ENCODE measurements at places on chromosomes 5 and 9.

GRCh38 chr5:150989695-150990094 lies 30.7 kb upstream of the GPX3 start:
- DNase-seq, result no peak

- DNase-seq, result no peak
These were observed 65.2 kb downstream of the CRB2 start for GRCh38 chr9:123421186-123421585.

- DNase-seq, result no peak
These were observed 26.0 kb upstream of the PCAT7 start for GRCh38 chr9:94528886-94529285.

GRCh38 chr9:126857261-126857960 lies 3.0 kb upstream of the ZBTB34 start:
- no peak for DNase-seq

GRCh38 chr9:129262261-129262660 lies 84.2 kb upstream of the IER5L start:
- no peak for DNase-seq

DNA sequence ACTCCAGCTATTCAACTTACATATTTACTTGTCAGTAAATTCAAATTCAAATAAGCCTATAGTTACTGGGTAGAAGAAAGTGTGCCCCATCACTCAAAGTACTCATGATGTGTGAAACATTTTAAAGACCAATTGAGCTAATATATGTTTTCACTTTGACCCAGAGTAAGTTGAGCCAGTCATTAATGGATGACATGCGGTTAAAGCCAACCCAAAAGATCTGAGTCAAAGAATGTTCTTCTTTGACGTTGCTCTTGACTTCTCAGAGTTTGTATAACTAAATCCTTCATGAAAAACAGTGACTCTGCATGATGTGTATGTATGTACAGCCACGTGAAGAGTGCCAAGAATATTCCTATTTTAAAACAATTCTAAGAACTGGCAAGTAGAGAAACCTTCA lies 237.4 kb downstream of the NR2F1-AS1 start:
- no peak for DNase-seq

DNA sequence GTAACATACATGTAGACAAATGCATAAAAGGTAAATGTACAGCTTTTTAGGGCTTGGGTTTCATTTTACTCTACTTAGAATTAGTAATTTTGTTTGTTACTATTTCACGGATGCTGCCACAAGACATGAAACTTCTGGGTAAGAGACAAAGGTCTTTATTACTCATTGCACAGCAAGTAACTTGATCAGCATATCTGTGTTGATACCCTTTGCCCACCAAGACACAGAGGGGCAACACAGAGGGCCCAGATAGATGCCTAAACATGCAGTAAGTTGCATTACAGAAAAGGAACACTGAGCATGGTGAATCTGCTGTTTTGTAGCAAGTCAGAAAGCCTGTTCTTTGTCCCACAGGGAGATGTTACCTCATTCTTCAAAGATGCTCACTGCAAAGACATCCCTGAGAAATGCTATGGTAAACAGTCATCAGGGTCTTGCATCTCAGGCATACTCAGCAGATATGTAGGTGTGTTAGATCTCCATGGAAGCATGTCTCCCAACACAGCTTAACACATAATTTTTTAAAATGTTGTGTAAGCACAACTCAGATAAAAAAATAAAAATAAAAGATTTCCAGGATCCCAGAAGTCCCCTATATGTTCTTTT lies 10.3 kb downstream of the ITGA2 start:
- DNase-seq, result no peak

DNA sequence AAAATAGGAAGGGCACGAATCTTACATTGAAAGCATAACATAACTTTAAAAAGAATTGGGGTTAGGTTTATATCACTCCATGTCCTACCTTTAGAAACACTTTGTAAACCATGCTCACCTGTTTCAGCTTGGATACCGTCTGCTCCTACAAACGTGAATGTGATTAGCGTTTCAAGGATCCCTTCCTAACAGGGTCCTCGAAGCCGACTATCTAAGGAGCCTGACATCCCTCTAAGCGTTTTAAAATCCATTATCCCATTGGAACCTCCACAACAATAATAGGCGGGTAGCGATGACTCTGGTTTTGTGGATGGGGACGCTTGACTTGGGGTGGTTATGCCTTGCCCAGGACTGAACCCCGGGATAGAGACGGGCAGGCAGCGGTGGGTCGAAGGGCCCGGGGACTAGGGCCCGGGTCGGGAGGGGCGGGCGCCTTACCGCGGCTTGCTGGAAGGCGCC lies 937 bp downstream of the SVEP1 start:
- DNase-seq, result no peak

GRCh38 chr5:1824903-1825841 lies 24.0 kb downstream of the NDUFS6 start:
- no peak for DNase-seq

- peak; percentile 68 for DNase-seq
These were observed 90.0 kb downstream of the DOCK8 start for GRCh38 chr9:304519-305185.

DNA sequence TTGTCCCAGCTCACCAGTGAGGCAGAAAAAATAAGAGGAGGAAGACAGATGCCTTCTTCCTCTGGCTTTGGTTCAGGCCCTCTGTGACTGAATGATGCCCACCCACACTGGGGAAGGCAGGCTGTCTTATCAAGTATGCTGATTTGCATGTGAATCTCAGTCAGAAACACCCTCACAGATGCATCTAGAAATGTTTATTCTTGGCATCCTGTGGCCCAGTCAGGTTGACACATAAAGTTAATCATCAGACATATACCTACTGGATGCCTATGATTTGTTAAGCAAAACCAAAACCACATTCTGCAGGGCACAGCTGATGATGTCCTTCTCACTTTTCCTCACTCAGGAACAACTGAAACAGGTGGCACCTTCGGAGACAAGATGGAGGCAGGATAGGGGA lies 243.4 kb upstream of the KCNN2 start:
- DNase-seq, result no peak

DNA sequence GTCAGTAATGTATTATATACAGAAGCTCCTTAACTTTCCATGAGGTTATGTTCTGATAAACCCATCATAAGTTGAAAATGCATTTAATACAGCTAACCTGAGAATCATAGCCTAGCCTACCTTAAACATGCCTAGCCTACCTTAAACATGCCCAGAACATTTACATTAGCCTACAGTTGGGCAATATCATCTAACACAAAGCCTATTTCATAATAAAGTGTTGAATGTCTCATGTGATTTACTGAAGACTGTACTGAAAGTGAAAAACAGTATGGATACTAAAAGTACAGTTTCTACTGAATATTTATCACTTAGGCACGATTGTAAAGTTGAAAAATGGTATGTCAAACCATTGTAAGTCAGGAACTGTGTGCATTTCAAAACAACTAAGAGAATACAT lies 1.6 kb downstream of the GM2A start:
- no peak for DNase-seq
